Amniotic epithelial cell (primary cell): ENCODE measurements at places on chromosomes 11 and 22.

GRCh38 chr11:73381589-73381988 is 5.4 kb downstream of the RELT start:
- DNase-seq = peak; percentile 33

- peak; percentile 80 for DNase-seq
Observed at GRCh38 chr11:94315664-94316063, 11.3 kb downstream of the IZUMO1R start.

- peak; percentile 79 for DNase-seq
Observed at GRCh38 chr22:23305321-23305910, 125.1 kb downstream of the BCR start.

- DNase-seq = no peak
Observed at GRCh38 chr11:8094656-8095055, 13.6 kb downstream of the TUB start.

DNA sequence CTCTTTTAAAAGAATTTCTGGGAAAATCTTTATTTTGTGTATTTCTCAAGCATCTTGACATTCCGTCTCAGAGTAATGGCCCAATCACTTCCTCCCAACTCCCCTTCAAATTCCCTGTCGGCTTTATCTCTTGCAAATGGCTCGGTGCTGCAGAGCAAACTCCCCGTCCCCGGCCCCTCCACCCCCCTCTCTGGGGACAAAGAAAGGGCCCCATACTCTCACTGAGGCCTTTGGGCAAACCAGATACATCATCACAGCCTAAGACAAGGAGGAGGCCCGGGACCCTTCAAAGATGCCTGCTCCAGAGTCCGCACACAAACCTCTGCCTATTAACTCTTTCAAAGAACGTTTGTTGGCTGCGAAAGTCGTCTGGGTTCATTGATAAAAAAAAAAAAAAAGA is 3.9 kb upstream of the SMIM38 start:
- peak; percentile 6 for DNase-seq

DNA sequence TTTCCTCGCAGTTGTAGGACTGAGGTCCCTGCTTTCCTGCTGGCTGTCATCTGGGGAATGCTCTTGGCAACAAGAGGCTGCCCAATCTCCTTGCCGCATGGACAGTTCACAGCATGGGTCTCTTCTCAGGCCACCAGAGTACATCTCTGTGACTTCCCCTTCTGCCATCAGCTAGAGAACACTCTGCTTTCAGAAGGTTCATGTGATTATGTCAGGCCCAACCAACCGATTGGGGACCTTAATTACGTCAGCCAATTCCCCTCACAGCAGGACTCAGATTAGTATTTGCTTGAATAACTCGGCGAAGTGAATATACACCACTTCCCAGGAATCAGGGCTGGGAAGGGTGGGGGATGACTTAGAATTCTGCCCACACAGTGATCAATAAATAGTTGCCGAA is 61.9 kb upstream of the CSNK2A3 start:
- no peak for DNase-seq

DNA sequence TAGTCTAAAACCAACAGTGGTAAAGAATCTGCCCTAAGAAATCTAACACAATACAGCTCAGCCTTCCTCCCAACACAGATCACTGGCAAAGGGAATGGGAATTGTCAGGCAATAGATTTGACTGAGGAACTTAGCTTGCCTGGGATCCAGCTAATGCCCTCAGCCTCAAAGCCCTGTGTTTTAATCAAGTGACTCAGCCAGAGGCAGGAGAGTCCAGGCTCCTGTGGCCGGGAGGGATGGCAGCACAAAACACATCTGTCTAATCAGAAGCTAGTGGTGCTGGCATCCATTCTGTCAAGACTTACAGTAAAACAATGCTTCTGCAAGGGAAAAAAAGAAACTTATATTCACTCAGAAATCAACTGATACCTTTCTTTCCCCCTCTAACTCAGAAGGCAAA is 5.6 kb downstream of the SYTL2 start:
- DNase-seq = peak; percentile 50

- no peak for DNase-seq
Observed at GRCh38 chr11:86863476-86863875, 63.1 kb downstream of the PRSS23 start.

DNA sequence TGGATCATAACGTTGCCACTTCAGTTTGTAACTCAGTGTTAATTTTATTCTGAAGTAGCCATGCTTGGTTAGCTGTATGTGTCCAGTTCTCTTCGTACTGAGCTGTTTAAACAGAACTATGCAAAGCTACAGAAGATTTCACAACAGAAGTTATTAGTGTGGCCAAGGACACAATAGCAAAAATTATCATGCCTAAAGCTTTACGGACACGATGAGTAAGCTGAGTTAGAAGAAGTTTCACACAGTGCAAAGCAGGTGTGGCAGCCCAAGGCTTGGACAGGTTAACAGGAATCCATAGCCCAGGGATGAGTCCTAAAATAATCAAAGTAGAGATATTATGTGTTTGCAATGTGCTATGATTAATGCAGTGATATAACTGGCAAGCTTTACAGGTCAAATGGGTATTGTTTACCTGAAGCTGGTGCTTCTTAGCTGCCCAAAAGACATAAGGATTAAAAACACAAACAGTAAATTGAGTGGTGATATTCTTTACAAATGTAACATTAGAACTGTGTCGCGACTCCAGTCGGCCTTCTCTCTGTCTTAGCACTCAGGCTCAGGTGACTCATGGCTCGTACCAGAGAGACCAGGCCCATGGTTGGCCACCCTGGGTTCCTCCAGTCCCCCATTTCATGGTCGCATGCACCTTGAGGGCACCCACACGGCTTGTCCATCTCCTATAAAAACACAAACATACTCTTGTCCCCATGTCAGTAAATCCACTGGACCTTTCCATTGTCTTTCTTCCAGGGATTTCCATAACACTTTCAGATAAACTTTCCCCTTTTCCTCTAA is 35.5 kb upstream of the NCAM1 start:
- no peak for DNase-seq

DNA sequence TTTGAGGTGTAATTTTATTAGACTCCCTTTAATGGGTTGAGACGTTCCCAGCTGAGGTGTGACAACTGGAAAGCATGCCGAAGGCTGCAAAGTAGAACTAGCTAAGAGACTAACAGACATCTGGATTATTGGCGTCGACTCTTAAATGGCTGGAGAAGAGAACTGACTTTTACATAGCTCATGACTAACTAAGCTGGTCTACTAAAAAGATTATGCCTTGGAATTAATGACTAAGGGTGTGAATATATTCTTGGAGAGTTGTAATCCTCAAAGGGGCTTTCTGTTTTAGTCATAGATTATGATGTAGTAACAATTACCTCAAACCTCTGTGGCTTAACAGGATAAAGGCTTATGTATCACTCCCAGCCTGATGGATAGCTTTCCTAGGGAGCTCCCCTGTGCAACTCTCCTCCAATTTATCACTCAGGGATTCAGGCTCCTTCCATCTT is 39.5 kb upstream of the SLC5A12 start:
- peak; percentile 89 for DNase-seq

DNA sequence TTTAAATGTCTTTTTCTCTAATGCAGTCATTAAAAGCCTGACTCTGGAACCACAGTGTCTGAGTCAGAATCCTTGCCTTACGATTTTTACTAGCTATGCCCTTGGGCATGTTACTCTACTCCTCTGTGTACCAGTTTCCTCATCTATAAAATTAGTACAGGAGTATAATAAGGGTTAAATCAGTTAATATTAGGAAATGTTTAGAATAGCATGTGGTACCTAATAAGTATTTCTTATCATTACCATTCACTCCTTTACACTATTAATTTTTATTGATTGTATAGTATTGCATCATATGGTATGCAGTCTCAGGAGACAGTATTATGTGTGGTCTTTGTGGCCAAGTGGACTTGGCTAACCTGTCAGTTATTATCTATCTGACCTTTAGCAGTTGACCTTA is 68.2 kb downstream of the METTL15 start:
- DNase-seq = no peak

- peak; percentile 50 for DNase-seq
Observed at GRCh38 chr22:19937616-19938473, 3.7 kb upstream of the COMT start.

DNA sequence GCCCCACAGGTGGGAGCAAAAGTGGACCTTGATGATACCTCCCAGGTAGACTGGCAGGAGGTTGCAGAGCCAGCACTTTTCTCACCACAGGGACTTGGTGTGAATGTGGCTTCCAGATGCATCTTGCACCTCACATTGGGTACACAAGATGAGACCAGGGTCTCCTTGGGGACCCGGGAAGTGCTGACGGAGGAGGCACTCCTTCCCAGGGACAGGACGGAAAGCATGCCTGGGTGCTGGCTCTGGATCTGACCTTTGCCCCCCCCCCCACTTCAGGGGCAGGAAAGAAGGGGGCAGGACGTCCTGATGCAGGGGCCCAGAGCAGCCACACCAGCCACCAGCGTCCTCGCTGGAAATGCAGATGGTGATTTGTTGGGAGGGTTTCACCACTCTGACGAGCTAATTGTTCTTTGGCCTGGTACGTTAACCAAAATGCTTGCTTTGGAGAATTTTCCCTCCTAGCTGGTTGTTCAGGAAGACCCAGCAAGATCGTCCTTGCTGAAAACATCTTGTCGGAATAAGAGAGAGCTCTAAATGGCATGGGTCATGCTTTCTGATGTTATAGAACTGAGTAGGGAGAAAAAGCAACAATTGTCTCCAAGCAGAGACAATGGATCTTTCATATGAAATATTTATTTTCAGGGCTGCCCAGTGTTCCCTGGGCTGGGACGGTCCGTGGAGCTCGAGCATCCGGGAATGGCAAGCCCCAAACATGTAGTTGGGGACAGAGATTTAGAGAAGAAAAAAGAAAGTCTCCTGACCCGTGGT is 74.4 kb upstream of the PPARA start:
- no peak for DNase-seq

DNA sequence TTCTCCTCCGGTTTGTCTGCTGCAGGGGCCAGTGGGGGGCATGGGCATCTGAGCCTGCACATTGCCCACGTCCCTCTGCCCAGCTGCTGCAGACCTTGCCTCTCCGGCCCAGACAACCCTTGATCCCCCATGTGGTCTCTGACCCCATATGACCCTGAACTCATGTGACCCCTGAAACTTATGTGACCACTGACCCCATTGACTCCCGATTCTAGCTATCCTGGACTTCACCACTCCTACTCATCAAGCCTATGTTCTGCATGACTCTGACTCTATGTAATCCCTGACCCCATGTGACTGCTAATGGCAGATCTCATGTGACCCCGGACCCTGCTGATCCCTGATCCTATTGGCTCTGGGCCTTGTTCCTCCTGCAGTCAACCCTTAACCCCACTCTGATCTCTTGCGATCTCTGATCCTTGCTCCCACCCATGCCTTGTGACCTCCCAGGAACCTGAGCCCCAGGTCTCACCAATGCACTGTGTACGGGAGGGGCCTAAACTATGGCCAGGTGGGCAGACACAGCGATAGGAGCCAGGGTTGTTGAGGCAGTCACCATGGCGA is 5.7 kb downstream of the LTBP3 start:
- DNase-seq = no peak

- no peak for DNase-seq
Observed at GRCh38 chr22:41505511-41506220, 36.7 kb downstream of the ACO2 start.

GRCh38 chr11:70487756-70488155 is 89.4 kb downstream of the CTTN start:
- DNase-seq = no peak

DNA sequence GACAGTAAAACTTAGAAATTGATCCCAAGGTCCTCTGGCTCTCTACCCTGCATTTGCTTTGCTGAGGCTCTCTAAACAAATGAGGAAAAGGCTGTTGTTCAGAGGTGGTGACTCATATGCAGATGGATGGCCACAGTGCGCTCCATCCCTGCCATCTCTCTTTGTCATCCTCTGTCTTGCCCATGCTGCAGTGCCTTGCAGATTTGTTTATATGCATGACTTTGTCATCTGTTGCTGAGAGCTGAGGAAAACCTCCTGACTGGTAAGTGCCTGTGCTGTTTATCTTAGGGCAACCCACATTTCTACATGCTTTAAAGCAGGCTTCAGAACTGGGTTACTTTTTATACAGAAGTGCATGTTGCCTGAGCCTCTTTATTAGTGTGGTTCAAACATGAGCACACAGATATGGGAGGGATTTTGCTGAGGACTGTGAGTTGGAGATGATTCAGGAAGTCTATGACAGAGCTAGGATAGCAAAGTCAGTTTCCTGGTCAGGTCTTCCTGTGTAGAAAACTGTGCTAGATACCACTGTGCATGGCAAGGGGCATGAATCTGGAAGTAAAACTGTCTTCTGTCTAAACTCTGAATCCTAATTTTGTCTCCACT is 57.4 kb downstream of the JAM3 start:
- peak; percentile 87 for DNase-seq

DNA sequence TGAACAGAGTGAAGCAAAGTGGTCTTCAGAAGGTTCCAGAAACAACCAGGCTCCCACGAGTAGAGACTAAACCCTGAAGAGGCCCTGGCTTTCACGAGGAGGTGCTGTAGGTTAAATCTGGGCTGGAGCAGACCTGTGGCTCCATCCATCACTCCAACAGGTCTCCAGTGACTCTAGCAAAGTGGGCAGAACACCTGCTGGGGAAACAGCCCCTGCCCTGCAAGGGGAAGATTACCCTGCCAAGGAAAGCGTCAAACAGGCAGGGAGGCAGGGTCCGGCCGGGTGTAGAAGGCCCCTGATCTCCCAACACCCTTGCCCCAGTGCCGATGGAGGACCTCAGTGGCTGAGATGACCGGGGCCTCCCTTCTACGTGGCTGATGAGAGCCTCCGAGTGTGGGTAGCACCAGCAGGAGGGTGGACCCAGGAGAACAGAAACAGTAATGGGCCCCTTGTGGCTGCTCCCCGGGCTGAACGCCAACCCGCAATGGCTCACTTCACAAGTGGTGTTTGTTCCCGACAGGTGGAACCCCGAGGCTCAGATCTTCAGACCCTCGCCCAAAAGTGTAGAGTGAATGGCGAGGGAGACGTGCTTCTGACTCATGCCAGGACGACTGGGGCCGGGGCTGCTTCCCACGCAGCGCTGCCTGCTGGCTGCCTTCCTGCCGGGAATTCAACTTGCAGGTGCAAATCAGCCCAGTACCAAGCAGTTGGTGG is 112.0 kb downstream of the SHANK2 start:
- no peak for DNase-seq
